ENCODE measurements at places on chromosomes 5 and 9. TPM values are rescaled to one million over a fixed set of nuclear protein-coding genes. Genes with fewer than 3 reads are reported as not detected.

Gene PCDHB15
- total RNA-seq: not detected

Gene ABO
- total RNA-seq: 0.19 TPM

Gene STPG3
- not detected for total RNA-seq

Gene RHOBTB3
- total RNA-seq: 4.3 TPM

Gene FOXD4L4
- not detected for total RNA-seq

Gene CWC27
- total RNA-seq: 14.2 TPM

Gene TMEM203
- 18.2 TPM for total RNA-seq

DNA sequence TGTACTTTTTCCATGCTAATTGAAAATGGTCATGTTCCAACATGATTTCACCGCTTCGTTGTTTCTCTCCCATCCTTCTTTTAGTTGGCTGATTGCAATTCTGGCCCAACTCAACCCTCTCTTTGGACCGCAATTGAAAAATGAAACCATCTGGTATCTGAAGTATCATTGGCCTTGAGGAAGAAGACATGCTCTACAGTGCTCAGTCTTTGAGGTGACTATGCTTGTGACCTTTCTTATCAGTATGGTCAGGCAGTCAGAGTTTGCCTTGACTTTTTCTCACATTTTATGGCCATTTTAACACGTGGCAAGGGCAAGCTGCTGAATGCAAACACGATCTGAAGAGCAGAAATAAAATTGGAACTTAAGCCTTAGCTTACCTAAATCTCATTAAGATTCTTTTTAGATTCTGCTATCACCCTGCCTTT lies 36.0 kb upstream of the CREBRF start:
- no peak for DNase-seq
- H3K4me3 ChIP-seq: no peak overlapping the region
- no peak overlapping the region for H3K27ac ChIP-seq
- no peaks in the 10 kb centered on the region for H3K27me3 ChIP-seq
- peaks cover 37% of the 10 kb centered on the region for H3K36me3 ChIP-seq

DNA sequence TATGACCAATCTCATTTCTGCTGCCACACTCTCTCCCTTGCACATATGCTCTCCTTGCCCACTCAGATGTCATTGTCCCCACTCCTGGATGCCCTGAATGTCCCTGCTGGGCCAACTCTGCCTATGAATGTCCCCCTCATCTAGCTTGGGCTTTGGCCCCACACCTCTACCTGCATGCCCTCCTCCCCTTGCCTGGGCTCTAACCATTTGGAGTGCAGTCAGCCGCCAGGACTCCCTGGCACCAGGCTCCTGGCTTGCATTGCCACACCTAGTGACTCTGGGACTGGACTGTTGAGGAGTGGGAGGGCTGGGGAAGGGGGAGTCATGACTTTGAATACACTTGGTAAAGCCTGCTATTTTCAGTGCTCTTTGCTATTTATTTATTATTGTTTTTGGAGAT lies 41.6 kb upstream of the POMT1 start:
- H3K27ac ChIP-seq: no peak overlapping the region
- no peak for DNase-seq
- H3K4me1 ChIP-seq: no peaks in the 10 kb centered on the region
- no peaks in the 10 kb centered on the region for H3K27me3 ChIP-seq

DNA sequence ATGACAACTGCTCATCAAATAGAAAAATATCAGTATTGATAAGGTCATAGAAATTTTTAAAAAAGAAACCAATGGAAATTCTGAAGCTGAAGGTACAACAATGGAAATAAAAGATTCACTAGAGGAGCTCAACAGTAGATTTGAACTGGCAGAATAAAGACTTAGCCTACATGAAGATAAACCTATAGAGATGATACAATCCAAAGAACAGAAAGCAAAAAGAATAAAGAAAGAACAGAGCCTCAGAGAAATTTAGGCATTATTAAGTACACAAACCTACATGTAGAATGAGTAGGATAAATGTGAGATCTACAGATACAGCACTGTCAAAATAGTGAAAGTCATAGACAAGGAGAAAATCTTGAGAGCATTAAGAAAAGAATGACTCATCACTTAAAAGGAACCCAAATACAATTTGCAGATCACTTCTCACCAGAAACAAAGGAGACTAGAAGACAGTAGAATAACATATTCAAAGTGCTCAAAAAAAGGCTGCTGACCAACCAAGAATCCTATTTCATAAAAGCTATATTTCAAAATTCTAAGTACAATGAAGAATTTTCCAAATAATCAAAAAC lies 47.8 kb upstream of the HTR4 start:
- H3K27me3 ChIP-seq: no peaks in the 10 kb centered on the region
- no peak overlapping the region for H3K27ac ChIP-seq
- H3K36me3 ChIP-seq: no peaks in the 10 kb centered on the region
- H3K4me1 ChIP-seq: no peaks in the 10 kb centered on the region

GRCh38 chr5:96781031-96781971 lies 26.4 kb downstream of the ERAP1 start:
- no peak overlapping the region for H3K27ac ChIP-seq
- H3K36me3 ChIP-seq: peaks cover 93% of the 10 kb centered on the region
- no peaks in the 10 kb centered on the region for H3K4me1 ChIP-seq
- H3K27me3 ChIP-seq: no peaks in the 10 kb centered on the region
- DNase-seq: no peak
- no peak overlapping the region for H3K4me3 ChIP-seq

DNA sequence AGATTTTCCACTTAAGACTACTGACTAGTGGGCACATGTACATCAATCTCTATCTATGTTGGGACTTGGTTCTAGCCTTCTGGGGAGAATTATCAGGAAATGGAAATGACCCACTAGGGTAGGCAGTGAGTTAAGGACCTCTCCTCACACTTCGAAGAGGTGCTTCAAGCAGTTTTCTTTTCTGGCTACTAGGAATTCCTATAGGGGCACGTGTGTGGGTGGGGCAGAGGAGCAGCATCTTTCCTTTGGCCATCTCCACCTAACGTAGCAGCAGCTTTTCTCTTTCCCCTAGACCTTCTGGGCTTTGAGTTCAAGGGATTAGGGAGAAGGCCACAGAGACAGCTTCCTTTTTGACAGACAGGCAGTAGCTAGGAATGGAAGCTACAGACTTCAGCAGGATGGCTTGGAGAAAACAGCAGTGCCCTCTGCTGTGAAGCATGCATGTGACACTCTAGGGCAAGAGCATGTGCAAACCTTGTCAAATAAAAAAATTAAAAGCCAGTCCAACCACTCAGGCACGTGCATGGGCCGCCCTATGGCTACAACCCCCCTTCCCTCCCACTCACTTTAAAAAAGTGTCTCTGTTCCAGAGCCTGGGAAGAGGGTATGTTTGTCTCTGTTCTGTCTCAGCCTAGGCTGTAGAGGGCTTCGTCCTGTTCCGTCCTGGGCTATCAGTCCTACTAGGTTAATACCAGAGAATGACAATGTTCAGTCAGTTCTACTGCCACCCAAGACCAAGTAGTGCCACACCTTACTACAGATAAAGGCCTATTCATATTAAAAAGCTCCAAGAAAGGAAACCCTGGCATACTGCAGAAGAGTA lies 8.7 kb upstream of the GFRA3 start:
- no peaks in the 10 kb centered on the region for H3K27me3 ChIP-seq
- no peak overlapping the region for H3K27ac ChIP-seq
- H3K36me3 ChIP-seq: no peaks in the 10 kb centered on the region
- no peak overlapping the region for H3K4me3 ChIP-seq

DNA sequence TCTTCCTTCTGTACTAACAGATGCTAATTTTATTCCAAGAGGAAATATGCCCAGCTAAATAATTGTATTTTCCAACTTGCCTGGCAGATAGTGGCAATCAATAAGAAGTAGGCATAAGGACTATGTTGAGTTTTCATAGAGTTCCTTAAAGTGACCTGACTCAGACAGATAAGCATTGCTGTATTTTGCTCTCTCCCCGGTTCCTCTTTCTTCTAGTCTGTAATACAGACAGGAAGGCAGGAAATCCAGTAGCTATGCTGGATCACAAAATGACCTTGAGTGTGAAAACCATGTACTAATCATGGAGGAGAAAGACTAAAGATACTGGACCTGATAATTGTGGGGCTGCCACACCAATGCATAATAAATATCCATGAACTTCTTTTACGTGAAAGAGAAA lies 701.7 kb downstream of the CETN3 start:
- H3K4me1 ChIP-seq: no peaks in the 10 kb centered on the region
- no peak overlapping the region for H3K27ac ChIP-seq
- no peaks in the 10 kb centered on the region for H3K27me3 ChIP-seq
- no peaks in the 10 kb centered on the region for H3K36me3 ChIP-seq
- no peak for DNase-seq

DNA sequence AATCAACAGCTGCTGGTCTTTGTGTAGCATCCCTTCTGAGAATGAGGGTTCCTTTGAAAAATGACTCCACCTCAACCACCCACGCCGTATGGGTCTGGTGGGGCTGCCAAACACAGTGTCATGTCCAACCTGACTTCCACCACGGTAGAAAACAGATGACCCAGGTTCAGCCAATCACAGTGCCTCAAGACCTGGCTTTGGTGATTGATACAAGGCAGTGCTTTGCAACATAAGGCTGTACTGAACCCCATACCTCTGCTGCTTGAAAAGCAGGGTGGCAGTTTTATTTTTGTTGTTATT lies 11.5 kb upstream of the TGFBR1 start:
- no peak overlapping the region for H3K27ac ChIP-seq
- DNase-seq: no peak
- no peaks in the 10 kb centered on the region for H3K27me3 ChIP-seq
- H3K4me3 ChIP-seq: no peak overlapping the region
- H3K36me3 ChIP-seq: no peaks in the 10 kb centered on the region
- H3K4me1 ChIP-seq: peaks cover 34% of the 10 kb centered on the region

GRCh38 chr9:137605121-137606004 lies at the start of gene ARRDC1:
Gene ARRDC1, plus strand, starts transcription at chr9:137605686. Its CDS starts 32 bp downstream, at chr9:137605718.
- H3K36me3 ChIP-seq: peaks cover 4% of the 10 kb centered on the region
- H3K4me3 ChIP-seq: peak within 1 kb of the TSS; percentile 58
- DNase-seq: peak; percentile 93
- peaks cover 31% of the 10 kb centered on the region for H3K4me1 ChIP-seq
- no peaks in the 10 kb centered on the region for H3K27me3 ChIP-seq
- H3K27ac ChIP-seq: no peak within 1 kb of the TSS

DNA sequence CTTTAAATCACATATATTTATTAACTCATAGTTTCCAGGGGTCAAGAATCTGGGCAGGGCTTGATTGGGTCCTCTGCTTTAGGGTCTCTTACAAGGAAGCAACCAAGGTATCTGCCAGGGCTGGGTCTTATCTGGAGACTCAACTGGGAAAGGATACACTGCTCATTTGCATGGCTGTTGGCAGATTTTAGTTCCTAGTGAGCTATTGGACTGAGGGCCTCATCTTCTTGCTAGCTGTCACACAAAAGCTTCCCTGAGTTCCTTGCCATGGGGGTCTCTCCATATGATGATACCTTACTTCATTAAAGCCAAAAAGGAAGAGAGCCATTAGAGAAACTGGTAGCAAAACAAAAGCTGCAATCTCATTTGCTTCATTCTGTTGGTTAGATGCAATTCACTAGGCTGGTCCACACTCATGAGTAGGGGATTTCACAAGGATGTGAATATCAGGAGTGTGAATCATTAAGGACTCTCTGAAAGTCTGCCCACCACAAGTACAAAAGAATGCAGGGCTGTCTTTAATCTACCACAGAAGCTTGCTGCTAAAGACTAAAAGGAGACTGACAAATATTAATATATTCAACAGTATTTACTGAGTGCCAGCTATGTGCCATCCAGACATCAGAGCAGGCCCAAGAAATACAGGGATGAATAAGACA lies 42.0 kb upstream of the TIMD4 start:
- H3K27me3 ChIP-seq: no peaks in the 10 kb centered on the region
- H3K4me1 ChIP-seq: no peaks in the 10 kb centered on the region
- no peak overlapping the region for H3K27ac ChIP-seq
- DNase-seq: no peak
- no peaks in the 10 kb centered on the region for H3K36me3 ChIP-seq

DNA sequence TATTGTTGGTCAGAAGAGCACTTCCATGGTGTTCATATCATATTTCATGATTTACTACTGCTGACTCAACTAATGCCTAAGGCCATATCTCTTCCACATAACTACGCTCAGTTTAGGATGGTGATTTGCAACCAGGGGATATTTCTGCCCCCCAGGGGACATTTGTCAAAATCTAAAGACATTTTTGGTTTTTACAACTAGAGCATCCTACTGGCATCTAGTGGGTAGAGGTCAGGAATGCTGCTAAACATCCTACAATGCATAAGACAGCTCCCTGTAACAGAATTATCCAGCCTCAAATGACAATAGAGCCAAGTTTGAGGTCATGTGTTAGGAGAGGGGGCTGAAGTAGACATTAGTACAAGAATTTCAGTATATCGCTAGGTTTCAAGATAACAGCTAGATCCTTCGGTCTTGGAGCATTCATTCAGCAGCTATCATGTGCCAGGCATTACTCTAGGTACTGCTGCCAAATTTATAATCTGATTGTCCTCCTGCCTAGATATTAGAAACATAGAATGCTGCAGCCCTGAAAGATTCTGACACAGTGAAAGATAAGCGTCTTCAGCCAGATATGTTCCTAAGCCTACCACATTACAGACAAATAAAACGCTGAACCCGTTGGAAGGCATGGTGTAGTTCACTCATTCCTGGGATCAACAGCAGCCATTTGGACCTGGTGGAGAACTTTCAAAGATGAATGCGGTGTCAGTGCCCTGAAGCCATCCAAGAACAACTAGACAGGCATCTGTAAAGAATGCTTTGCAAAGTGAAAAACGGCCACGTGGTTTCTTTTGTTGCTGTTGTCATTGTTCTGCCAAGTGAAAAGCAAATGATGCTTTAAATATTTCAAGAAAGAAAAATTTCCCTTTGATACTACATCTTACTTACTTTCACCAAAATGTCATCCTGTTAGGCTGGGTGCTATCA lies 55.5 kb upstream of the FST start:
- DNase-seq: no peak
- no peaks in the 10 kb centered on the region for H3K36me3 ChIP-seq
- no peak overlapping the region for H3K4me3 ChIP-seq
- H3K27ac ChIP-seq: no peak overlapping the region
- no peaks in the 10 kb centered on the region for H3K27me3 ChIP-seq

GRCh38 chr5:158883502-158883901 lies 216.2 kb downstream of the EBF1 start:
- H3K4me3 ChIP-seq: no peak overlapping the region
- H3K27me3 ChIP-seq: peaks cover 4% of the 10 kb centered on the region
- no peak overlapping the region for H3K27ac ChIP-seq
- DNase-seq: no peak

GRCh38 chr5:142426129-142427014 lies 101.6 kb upstream of the SPRY4 start:
- no peak overlapping the region for H3K4me3 ChIP-seq
- H3K27me3 ChIP-seq: no peaks in the 10 kb centered on the region
- H3K4me1 ChIP-seq: peaks cover 52% of the 10 kb centered on the region
- no peak overlapping the region for H3K27ac ChIP-seq
- no peaks in the 10 kb centered on the region for H3K36me3 ChIP-seq

- H3K27ac ChIP-seq: no peak overlapping the region
- no peak overlapping the region for H3K4me3 ChIP-seq
- H3K27me3 ChIP-seq: no peaks in the 10 kb centered on the region
- H3K36me3 ChIP-seq: no peaks in the 10 kb centered on the region
Measured at GRCh38 chr9:136960212-136960937, 8.3 kb downstream of the LCN12 start.
